ENCODE measurements at places on chromosomes 3 and 15.

DNA sequence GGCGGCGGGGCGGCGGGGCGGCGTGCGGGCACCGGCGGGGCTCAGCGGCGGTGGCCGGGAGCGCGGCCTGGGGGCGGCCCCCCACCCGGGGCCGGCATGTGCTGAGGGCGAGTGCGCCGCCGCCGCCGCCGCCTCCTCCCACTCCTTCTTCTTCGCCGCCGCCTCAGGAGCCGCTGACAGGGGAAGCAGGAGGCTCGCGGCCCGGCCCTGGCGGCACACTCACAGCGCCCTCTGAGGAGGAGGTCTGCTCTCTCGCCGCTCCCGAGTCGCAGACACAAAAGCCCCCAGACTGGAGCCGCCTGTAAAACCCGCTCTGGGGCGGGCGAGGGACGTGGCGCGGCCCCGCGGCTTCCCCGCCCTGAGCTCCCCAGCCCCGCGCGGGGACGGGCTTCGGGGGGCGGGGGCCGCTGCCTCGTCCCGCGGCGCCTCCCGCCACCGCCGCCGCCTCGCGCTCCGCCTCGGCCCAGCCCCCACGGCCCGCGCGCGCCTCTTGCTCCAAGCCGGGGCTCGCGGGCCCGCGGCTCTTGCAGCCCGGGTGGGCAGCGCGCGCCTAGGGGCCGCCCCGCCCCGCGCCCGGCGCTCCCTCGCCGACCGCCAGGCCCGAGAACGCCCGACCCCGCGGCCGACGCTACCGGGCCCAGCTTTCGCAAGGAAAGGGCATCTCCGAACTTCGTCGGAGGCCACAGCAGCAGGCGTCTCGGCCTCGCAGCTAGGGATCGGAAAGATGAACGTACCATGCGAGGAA is at the start of gene PYGO1:
PYGO1 (minus strand) TSS at position 276 of the 745 bp plus-strand sequence. CDS start 462 bp downstream, outside the sequence.
- peak within 1 kb of the TSS; percentile 89 for H3K4me3 ChIP-seq
- H3K4me1 ChIP-seq: peaks cover 9% of the 10 kb centered on the region
- peak within 1 kb of the TSS; percentile 79 for H3K27ac ChIP-seq
- no peaks in the 10 kb centered on the region for H3K27me3 ChIP-seq

GRCh38 chr3:106182950-106183511 is 314.2 kb upstream of the CBLB start:
- H3K4me3 ChIP-seq: no peak overlapping the region
- H3K27me3 ChIP-seq: no peaks in the 10 kb centered on the region
- no peaks in the 10 kb centered on the region for H3K36me3 ChIP-seq
- no peaks in the 10 kb centered on the region for H3K4me1 ChIP-seq
- DNase-seq: no peak

- no peak for DNase-seq
- no peak overlapping the region for H3K4me3 ChIP-seq
- peaks cover 10% of the 10 kb centered on the region for H3K4me1 ChIP-seq
- H3K36me3 ChIP-seq: no peaks in the 10 kb centered on the region
- peak overlapping the region; percentile 92 for H3K27ac ChIP-seq
Observed at GRCh38 chr15:64001148-64001547, 45.1 kb downstream of the DAPK2 start.

- H3K4me3 ChIP-seq: no peak overlapping the region
- H3K27me3 ChIP-seq: no peaks in the 10 kb centered on the region
Observed at GRCh38 chr3:3071136-3071535, 39.0 kb downstream of the IL5RA start.

- H3K27me3 ChIP-seq: no peaks in the 10 kb centered on the region
- no peaks in the 10 kb centered on the region for H3K36me3 ChIP-seq
- H3K27ac ChIP-seq: no peak overlapping the region
Observed at GRCh38 chr15:53384417-53384816, 375.0 kb downstream of the WDR72 start.

Data from neural crest cell (in vitro differentiated cells).